ENCODE measurements at places on chromosomes 16 and 17.

DNA sequence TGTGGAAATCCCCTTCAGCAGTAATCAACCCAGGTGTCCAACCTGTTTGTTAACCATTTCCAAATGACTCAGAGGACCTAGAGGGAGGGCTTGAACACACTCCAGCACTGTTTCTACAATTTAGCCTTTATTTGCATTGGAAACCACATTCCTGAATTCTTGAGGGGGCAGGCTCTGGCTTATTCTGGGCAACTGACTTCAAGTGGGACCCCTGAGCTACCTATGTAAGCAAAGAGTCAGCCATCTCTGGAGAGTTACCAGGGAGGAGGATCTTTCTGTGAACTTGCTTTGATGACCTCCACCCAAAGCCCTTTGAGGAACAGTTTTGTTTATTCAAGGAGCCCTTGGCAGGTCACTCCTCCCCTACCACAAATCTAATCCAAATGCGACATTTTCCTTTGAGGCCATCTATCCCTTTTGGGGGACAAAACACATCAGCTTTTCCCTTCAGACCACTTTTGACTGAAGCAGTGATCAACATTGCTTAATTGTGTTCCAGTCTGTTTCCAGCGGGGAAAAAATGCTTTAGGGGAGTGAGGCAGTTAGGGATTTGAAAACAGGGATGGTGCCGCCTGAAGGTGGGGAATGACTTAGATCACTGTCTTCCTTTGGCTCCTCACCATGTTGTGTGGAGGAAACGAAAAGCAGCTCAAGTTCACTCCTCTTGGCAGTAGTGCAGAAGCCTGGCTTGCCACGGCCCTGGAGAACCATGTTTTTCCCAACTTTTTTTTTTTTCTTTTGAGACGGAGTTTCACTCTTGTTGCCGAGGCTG is 46.2 kb downstream of the TUBD1 start:
- DNase-seq, result peak; percentile 13

DNA sequence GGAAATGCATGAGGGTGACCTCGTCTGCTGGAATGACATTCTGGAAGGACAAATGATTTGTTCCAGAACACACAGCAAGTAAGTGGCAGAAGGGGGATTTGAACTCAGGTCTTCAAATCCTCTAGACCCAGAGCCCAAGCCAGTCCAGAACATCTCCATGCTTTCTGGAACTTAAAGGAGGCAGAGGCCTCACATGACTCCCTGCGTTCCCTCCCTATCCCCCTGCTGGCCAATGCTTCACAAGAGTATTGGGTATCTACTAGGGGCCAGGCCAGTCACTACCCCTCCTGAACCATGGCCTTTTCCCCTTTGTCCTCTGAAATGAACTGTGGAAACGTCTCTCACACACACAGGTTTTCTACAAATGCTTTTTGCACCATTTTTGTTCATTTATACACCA is 7.6 kb upstream of the BEAN1 start:
- no peak for DNase-seq

DNA sequence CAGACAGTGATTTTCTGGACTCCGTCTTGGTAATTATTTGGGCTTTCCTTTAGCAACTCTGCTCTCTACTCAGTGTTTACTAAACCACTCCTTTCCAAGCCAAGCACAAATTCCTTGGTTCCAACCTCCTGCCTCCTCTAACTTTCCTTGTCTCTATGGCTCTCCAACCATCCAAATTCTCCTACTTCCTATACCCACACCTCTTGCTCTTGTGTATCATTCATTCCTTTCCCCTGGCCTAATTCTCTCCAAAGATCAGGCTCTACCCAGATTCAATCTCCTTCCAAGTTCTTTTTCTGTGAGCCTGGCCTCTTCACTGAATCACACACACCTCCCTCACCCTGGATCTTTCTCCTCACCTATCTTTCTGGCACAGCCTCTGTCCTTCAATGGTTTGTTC is 1.1 kb downstream of the NEURL4 start:
- DNase-seq, result no peak

DNA sequence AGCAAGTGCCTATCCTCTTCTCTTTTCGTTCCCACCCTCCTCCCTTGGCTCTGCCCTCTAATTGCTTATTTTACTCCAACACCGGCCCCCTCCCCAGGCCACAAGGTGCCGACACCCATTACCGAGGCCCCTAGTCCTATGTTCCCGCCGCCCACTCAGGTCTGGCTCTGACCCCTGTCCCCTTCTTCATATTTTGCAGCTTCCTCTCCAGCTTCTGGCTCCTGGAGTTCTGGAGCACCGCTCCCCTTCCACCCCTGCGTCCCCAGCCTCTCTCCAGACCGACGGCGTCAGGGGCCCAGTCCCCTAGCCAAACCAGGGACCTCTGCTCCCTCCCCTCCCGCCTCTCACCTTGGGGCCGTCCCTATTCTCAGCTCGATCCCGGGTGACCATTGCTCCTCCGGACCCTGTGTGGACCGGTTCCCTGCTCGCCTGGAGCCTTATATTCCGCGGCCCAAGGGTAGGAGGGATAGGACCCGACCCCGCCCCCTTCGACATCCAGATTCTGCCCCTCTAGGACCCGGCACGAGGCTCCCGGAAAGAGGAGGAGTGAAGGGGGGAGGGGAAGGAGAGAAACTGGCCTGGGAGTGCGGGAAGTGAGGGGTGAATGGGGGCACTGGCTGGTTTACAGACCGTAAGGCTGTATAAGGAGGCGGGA is at the start of gene HES7:
Gene HES7 (minus strand): TSS at position 412 of the 655 bp plus-strand sequence. CDS start 22 bp downstream, at position 390.
- peak; percentile 26 for DNase-seq

DNA sequence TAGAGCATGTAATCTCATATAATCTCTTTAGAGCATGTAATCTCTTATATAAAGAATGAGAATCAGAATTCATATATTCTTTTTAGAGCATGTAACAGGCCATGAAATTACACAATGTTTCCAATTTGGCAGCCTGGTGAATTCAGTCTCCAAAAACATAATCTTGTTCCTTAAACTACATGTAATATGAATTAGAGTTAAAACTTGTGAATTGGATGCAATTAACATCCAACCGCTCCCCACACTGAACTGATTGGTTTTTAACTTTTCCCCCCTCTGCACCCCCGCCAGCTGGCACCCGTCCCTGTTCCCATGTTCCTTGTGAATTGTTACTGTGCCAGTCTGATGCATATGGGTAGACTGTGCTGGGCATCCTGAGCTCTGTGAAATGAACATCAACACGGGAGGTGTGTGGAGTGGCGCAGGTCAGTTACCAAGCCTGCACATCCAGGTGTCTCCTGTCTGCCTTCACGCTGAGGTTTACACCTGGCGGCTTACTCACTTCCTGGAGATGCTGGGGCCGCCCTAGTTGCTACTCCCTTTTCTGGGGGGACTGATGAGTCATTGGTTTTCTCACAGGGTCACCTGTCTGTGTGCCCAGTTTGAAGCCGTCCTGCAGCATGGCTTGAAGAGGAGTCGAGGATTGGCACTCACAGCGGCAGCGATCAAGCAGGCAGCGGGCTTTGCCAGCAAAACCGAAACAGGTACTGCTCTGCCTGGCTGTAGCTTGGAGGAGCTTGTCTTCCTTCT is 50.4 kb downstream of the SNX29 start:
- DNase-seq, result no peak

GRCh38 chr17:20260268-20260667 is 207.1 kb downstream of the LGALS9B start:
- no peak for DNase-seq

- no peak for DNase-seq
Observed at GRCh38 chr17:48610282-48611211, at the start of gene HOXB7. Gene HOXB7 (minus strand): TSS chr17:48611017. CDS start chr17:48610918, 99 bp downstream.

- DNase-seq, result no peak
Observed at GRCh38 chr17:29584452-29585079, 4.9 kb downstream of the GIT1 start.

- no peak for DNase-seq
Observed at GRCh38 chr17:58920773-58921172, 165.1 kb downstream of the PPM1E start.

- no peak for DNase-seq
Observed at GRCh38 chr16:50519602-50520001, 28.6 kb upstream of the NKD1 start.

DNA sequence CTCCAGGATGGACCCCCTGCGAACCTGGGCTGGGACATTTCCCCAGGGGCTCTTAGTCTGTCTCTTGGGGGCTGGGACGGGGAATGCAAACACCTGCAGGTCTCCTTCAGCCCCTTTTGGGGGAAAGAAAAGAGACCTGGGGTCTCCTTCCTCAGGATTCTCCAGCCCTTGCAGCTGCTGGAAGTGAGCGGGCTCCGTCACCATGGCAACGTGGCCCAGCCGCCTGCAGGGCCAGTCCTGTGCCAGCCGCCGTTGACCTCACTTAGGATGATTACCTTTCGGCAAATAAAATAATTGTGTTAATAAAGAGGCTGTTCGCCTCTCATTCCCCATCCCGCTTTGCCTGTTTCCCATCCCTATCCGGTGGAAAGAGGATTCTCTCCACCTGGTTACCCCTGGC is 25.7 kb downstream of the MRM1 start:
- no peak for DNase-seq

DNA sequence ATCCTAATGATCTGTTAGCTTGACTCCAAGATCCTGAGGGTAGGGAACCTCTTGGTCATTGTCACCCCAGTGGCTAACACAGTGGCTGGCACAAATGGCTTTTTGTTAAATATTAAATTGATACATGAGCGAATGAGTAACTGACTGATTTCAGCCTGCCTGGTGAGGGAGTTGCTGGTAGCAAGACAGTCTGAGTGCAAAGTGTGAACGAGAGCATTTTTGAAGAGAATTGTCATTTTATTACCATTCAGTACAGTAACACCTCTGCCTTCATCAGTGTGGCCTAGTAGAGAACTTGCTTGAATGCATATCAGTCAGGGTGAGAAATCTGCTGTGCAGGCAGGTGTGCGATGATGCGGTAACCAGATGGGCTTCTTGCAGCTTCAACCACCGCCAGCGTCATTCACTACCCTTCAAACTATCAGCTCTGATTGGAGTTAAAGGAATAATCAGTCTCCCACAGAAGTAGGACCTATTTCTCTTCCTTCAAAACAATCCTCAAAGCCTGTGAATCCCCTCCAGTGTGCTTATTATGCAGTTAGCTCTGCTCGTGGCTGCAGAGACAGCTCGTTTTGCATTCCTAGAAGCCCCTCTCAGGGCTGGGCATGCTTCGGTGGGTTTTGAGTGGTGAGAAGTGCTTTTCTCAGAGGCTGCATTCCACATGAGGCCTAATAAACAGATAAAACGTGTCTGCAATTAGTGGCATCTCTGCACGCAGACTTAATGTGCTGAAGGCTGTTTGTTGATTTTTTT is 29.0 kb downstream of the HEXIM2 start:
- no peak for DNase-seq

- DNase-seq, result no peak
Observed at GRCh38 chr16:2089706-2090480, 42.1 kb downstream of the TSC2 start.
